ENCODE measurements at places on chromosomes 11 and 22.

- DNase-seq: no peak
Measured at GRCh38 chr11:10866893-10867331, 9.1 kb upstream of the ZBED5 start.

- no peak for DNase-seq
Measured at GRCh38 chr11:79481795-79482194, 41.0 kb upstream of the TENM4 start.

- DNase-seq: no peak
Measured at GRCh38 chr11:66919923-66920322, 38.3 kb downstream of the PC start.

GRCh38 chr22:23128269-23129108 is 13.3 kb downstream of the RSPH14 start:
- DNase-seq: no peak

GRCh38 chr22:29199702-29200400 is 5.8 kb upstream of the EMID1 start:
- DNase-seq: no peak

GRCh38 chr11:30436801-30437200 is 113.9 kb downstream of the ARL14EP start:
- no peak for DNase-seq

DNA sequence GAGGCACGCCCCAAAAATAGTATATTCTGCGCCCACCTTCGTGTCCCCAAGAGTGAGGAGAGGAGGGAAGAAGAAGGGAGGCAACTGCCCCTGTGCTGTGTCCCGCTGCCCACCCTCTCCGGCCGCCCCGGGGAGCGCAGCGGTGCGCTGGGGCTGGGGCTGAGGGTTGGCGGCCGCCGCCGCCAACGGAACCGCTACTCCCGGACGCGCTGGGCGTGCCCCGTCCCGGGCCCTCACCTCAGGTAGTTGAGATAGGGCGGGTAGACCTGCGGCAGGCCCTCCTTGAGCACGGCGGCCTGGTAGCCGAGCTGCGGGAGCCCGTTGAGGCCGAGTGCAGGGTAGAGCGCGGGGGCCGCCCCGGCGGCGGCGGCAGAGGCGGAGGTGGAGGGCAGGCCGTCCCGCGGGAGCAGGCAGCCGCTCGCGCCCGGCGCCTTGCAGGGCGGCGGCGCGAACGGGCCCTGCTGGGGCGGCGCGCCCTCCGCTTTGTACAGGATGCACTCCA is 2.4 kb downstream of the PGR start:
- no peak for DNase-seq

DNA sequence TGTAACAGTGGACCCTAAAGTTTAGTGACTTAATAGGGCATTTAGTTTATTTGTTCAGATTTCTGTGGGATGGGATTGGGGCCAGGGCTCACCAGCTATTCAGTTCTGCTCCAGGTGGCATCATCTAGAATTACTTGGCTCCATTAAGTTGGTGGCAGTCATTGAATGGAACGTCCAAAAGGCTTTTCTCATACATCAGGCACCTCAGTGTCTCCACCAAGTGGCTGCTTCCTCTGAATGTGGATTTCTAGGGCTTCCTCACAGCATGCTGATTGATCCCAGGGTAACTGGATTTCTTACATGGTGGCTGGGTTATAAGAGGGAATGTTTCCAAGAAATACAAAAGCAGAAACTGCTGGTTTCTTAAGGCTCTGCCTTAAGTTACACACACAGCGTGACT is 34.7 kb downstream of the USP47 start:
- DNase-seq: no peak

GRCh38 chr22:36771356-36772063 is 4.4 kb downstream of the IFT27 start:
- DNase-seq: no peak

GRCh38 chr11:19405966-19406365 is 165.2 kb upstream of the E2F8 start:
- no peak for DNase-seq

GRCh38 chr11:121415856-121416255 is 36.3 kb upstream of the SORL1 start:
- DNase-seq: peak; percentile 26

DNA sequence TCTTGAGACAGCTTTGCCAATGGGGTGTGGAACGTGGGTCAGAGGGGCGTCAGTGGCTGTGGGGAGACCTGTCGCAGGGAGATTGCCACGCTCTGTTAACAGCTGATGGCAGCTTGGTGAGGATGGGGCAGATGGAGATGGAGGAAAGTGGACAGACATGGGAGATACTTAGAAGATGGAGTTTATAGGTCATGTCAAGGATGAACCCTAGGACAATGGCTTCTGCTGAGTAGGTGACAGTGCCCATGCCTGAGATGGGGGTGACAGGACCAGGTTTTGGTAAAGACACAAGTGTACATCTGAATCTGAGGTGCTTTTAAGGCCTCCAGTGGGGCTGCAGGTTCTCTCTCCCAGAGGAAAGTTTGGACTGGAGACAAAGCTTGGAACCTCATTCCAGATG is 51.5 kb upstream of the ACCSL start:
- DNase-seq: no peak

DNA sequence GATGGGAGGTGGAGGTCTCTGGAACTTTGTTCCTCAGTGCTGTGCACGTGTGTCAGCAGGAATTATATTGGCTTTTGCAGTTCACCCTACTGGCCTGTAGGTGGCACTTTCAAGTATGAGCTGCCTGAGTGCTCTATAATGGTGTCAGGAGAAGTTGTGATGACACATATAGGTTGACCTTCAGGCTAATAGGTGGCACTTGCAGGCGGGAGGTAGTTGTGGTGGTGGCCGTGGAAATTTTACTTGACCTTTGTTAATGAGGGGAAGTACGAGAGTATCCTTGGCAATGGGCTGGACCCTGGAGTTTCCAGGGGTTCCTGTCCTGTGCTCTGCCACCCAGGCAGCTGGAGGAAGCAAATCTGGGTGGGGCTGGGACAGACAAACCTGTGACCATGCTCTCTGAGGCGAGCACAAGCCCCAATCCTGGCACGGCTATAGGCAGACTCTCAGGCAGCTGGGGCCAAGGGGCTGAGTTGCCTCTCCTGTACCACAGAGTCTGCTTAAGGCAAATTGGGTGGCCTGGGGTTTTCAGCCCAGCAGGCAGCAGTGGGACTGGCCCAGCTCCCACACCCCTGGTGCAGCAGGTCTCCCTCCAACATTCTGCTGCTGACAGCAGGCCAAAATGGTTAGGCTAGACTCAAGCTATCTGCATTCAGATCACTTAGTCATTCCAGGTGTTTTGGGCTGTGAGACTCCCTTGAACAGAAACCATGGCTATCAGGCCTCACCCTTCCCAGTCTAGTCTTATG is 147.5 kb upstream of the CTSC start:
- DNase-seq: peak; percentile 65

DNA sequence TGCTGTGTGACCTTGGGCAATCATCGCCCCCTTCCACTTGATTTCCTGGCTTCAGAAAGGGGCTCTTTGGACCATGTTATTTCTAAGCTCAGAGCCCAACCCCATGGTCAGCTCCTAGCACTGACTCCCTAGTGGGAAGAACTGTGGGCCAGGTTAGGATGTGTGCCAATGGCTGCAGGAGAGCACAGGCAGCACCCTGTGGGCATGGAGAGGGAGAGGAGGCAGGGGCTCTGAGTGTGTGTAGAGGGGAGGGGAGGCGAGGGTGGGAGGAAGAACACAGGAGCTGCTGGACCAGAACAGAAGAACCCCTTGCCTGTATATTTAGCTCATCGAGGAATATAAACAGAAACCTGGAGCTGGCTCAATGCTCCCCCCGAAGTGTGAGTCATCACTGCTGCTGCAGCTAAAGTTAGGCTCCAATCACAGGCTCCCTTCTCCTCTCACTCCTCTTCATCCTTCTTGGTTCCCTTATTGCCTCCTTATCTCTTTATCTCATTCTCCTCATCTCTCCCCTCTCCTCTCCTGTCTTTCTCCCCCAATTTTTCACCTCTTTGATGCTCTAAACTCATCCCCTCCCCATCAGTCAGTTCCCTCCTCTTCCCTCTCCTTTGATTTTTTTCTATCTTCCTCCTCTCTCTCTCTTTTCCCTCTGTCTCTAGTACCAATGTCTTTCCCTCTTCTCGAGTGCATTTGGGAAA is 14.5 kb upstream of the RPS19BP1 start:
- no peak for DNase-seq

DNA sequence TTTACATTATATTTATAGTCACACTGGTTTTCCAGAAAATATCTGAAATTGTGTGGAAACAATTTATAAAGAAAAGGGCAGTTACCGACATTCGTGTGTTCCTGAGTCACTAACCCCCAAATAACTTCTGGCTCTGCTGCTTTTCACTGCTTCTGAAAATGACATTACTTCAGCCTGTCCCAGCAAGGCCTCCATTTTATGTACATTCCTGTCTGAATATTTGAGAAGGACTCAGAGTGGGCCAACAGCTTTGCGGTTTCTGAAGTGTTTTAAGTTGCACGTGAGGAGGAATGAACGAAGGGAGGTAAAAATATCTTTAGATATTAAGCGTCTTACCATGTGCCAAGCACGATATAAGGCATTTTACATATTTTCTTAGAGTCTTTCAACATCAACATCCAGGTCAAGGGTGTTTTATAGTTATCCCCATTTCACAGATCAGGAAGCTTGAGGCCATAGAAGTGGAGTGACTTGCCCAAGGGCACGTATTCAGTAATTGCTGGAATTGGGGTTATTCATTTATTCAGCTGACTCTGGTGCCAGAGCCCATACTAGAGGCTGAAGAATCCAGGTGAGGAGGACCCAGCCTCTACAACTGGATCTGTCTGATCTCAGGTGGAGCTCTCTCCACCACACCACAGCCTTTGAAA is 30.8 kb upstream of the WNT11 start:
- DNase-seq: no peak

- no peak for DNase-seq
Measured at GRCh38 chr22:47195156-47195483, 432.7 kb downstream of the TBC1D22A start.

GRCh38 chr11:58617976-58618557 is 4.4 kb upstream of the CNTF start:
- no peak for DNase-seq

DNA sequence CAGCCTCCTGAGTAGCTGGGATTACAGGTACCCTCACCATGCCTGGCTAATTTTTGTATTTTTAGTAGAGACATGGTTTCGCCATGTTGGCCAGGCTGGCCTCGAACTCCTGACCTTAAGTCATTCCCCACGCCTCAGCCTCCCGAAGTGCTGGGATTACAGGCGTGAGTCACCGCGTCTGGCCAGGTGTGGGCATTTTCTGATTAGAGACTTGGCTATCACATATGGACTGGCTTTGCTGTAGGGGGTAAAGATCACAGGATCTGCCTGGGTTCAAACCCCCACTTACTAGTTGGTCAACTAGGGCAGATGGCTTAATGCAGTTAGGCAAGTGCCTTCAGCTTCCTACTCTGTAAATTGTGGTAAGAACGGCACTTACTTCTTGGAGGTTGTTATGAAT is 6.5 kb downstream of the CD248 start:
- DNase-seq: no peak

- no peak for DNase-seq
Measured at GRCh38 chr11:15624701-15625100, 510.0 kb downstream of the INSC start.

GRCh38 chr11:14336507-14337503 is 22.2 kb downstream of the RRAS2 start:
- peak; percentile 97 for DNase-seq

GRCh38 chr11:67468759-67469507 is at the start of gene TMEM134:
TSS of gene TMEM134 (minus strand) at chr11:67469251. CDS start at chr11:67469192, 59 bp downstream.
- peak; percentile 43 for DNase-seq

DNA sequence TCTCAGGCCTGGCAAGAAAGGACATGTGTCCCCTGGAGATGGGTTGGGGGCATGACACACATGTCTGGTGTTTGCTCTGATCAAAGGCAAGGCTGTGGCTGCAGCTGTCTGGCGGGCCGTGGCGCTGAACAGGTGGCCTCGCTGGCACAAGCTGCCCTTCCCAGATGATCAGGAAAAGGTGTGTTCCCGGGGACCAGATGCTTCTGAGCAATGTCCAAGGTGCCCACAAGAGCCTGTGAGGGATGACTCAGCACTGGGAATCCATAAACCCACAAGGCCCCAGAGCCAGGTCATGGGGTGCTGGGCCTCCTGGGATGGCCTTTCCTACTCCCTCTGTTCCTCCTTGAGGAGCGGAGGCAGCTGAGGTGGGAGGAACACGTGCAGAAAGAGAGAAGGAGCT is 9.7 kb upstream of the LRP5 start:
- no peak for DNase-seq

GRCh38 chr22:30420347-30421125 is 5.0 kb upstream of the MTFP1 start:
- DNase-seq: no peak

GRCh38 chr11:120713296-120713695 is 201.7 kb downstream of the GRIK4 start:
- DNase-seq: no peak

GRCh38 chr11:133950874-133951326 is 5.9 kb downstream of the IGSF9B start:
- no peak for DNase-seq

GRCh38 chr22:49845241-49845640 is 8.4 kb upstream of the ZBED4 start:
- no peak for DNase-seq

- no peak for DNase-seq
Measured at GRCh38 chr22:20994128-20994901, 7.6 kb downstream of the THAP7 start.

GRCh38 chr22:22130953-22131608 is 113.5 kb upstream of the VPREB1 start:
- no peak for DNase-seq

DNA sequence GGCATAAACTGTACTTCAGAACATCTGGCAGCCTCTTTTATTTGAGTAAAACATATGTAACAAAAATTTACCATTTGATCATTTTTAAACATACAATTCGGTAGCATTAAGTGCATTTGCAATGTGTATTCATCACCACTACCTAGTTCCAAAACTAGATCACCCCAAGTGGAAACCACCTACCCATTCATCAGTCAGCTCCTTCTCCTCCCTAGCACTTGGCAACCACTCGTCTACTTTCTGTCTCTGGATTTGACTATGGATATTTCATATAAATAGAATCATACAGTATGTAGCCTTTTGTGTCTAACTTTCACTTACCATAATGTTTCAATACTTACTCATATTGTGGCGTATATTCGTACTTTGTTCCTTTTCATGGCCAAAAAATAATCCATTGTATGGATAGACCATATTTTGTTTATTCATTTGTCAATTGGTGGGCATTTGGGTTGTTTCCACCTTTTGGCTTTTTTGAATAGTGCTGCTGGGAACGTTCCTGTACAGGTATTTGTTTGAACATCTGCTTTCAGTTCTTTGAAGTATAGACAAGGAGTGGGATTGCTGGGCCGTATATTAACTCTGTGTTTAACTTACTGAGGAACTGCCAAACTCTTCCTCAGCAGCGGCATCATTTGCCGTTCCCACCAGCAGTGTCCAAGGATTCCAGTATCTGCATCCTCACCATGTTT is 27.2 kb upstream of the ADORA2A start:
- DNase-seq: no peak

DNA sequence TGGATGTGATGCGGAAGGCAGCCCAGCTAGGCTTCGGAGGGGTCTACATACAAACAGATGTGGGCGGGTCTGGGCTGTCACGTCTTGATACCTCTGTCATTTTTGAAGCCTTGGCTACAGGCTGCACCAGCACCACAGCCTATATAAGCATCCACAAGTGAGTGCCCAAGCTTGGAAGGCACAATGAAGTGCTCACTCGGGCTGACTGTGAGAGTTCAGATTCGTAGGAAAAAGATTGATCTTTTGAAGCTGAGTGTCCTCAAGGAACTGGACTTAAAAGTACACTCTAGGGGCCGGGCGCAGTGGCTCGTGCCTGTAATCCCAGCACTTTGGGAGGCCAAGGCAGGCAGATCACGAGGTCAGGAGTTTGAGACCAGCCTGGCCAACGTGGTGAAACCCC is 3.7 kb downstream of the ACAD8 start:
- no peak for DNase-seq

- DNase-seq: no peak
Measured at GRCh38 chr11:119175493-119176077, 7.1 kb downstream of the NLRX1 start.

Measured in epithelial cell of prostate (primary cell).